ENCODE measurements at places on chromosomes 11 and 22.

GRCh38 chr22:43004362-43005035 lies 10.4 kb downstream of the PACSIN2 start:
- DNase-seq: no peak

DNA sequence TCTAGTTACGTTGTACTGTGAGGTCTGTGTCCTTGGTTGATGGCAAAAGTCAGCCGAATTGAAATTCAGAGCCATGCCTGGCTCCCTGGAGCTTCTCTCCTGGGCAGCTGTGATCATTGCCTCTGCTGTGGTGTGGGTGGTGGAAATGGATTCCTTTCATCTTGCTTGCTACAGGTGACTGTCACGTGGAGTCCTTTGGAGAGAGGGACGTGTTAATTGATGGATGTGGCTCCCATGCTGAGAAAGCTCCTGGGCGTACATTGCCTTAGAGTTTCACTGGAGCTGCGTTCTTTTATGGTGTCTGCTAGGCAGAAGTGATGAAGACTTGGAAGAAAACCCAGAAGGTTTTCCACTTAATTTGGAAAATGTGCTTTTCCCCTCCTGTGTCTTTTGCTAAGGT lies 41.9 kb upstream of the PPP6R3 start:
- DNase-seq: no peak

GRCh38 chr11:62217191-62217748 lies 8.8 kb downstream of the SCGB2A1 start:
- DNase-seq: no peak

- peak; percentile 16 for DNase-seq
Measured at GRCh38 chr22:47163481-47163855, 401.0 kb downstream of the TBC1D22A start.

GRCh38 chr22:41870786-41871185 lies 37.9 kb downstream of the SREBF2 start:
- DNase-seq: no peak

GRCh38 chr11:69131644-69132300 lies 24.0 kb upstream of the SMIM38 start:
- peak; percentile 83 for DNase-seq

Measured in Peyer's patch (tissue), 4 donors.